Heart right ventricle (tissue), 16 donors: ENCODE measurements at places on chromosomes 13 and 19. TPM values are rescaled to one million over a fixed set of nuclear protein-coding genes. Genes with fewer than 3 reads are reported as not detected.

Gene CEACAM16
- total RNA-seq = not detected

- peak; percentile 10 for DNase-seq
Measured at GRCh38 chr19:2327773-2328400, 499 bp downstream of the LSM7 start.

GRCh38 chr19:48182434-48182833 lies 12.0 kb downstream of the ZSWIM9 start:
- DNase-seq = no peak

GRCh38 chr13:61777271-61777670 lies 361.6 kb upstream of the PCDH20 start:
- DNase-seq = no peak

DNA sequence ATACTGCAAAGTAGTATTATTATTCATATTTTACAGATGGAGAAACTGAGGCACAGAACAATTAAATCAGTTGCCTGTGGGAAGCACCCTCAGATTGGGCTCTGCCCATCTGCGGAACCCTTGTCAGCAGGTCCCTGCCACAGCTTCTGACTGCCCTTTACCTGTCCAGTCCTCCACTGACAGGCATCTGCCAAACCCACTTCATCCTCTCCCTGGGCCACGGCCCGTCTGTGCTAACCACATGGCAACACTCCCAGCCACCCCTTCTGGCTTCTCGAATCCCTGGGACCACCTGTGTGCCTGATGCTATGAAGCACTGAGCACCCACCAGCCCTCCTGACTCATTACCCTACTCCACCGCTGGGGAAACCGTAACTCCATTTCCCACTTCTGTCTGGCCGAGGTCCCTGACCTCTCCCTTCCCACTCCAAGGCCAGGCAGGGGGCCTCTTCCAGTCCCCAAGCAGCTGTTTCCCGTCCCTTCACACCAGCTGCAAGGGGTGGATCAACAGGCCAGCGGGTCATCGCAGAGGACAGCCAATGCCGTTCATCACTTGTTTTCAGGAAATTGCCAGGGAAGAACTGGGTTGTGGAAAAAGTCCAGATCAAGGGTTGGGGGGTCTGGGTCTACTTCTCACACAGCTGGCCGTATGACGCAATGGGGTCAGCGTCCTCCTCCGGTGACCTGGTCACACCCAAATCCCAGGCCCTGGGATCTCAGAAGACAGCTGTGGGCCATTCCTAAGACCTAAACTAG lies 2.5 kb downstream of the KANK3 start:
- peak; percentile 90 for DNase-seq

DNA sequence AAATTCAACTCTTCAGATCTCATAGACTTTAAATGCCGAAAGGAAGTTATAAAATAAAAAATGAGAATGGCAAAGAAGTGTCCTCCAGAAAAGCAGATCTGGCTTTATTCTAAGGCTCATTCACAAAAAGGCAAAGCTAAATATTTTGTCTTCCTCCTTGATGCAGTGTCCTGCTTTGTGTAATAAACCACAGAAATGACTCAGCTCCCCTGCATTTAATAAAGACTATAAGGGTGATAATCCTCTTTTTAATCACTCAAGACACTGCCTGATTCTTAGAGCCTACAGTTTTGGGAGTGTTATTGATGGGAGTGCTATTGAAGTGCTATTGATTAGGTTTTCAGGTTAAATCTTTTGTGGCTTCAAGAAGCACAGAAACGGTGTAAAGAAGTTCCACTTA lies 482.0 kb downstream of the PCDH20 start:
- no peak for DNase-seq

Gene ZNF180
- total RNA-seq = 3.2 TPM

- no peak for DNase-seq
Measured at GRCh38 chr19:34972163-34972705, 8.2 kb upstream of the ZNF792 start.

DNA sequence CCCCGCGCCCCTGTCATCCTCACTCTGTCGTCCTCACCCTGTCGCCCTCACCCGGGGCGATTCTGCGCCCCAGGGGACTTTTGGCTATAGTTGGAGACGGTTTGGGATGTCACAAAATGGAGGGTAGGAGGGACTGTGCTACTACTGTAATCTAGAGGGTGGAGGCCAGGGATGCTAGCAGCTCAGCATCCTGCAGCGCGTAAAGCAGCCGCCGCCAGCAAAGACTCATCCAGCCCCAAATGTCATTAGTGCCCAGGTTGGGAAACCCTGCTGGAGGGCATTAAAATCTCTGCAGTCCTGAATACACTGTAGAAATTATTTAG lies 362 bp downstream of the ZNF557 start:
- DNase-seq = no peak

Gene GPR4
- 3.7 TPM for total RNA-seq

GRCh38 chr19:1240925-1241324 lies 626 bp upstream of the ATP5F1D start:
- DNase-seq = no peak

DNA sequence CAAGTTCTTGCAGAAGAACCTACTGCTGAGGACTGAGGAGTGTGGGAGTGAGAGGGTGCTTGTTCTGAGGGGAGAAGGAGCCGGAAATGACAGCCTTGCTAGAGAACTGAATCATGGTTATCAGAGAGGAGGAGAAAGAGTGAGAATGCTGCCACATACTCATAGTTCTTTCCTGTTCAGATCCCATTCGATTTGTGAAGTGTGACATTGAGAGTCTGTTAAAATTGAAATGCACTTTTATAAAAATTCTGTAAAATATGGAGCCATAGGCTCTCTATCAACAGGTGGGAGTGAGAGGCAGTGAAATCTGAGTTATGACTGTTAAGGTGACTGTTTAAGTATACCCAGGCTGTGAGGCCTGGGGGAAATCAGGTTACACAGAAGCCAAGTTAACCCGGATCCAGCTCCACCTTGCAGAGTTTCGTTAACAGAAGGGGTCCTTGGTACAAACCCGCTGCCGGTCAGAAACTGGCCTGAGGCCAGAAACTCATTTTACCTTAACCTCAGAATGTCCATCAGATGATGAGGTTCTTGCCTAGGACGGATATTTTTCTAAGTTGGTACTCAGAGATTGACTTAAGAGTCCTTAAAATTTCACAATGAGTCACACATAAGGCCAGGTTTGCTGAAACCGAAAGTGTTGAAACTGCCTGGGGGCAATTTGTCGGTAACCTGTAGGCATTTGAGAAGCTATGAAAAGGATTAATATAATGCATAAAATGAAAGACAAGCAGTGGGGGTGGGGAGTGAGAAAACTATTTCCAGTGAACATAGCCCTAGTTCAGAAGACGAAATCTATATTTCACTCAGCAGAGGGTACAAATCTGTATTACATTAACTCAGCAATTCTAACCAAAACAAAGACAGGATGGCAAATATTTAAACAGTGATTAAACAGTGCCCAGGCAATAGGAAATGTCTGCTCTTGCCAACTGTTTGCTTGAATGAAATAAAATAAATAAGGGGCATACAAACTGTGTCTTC lies 350.5 kb downstream of the KCNRG start:
- no peak for DNase-seq

GRCh38 chr19:4584670-4585460 lies 25.4 kb upstream of the SEMA6B start:
- DNase-seq = no peak

GRCh38 chr13:20798027-20798426 lies 24.3 kb upstream of the EEF1AKMT1 start:
- no peak for DNase-seq

Gene CEACAM4
- total RNA-seq = 0.66 TPM

Gene CD177
- 0.56 TPM for total RNA-seq

- peak; percentile 57 for DNase-seq
Measured at GRCh38 chr19:13012690-13013608, 17.7 kb downstream of the NFIX start.

GRCh38 chr13:33547035-33547434 lies 261.5 kb upstream of the STARD13 start:
- no peak for DNase-seq
